ENCODE measurements at places on chromosomes 2 and 18.

GRCh38 chr2:128287780-128288735 is 30.6 kb downstream of the HS6ST1 start:
- no peak for DNase-seq

- no peak for DNase-seq
These were observed 21.6 kb downstream of the CUL3 start for GRCh38 chr2:224563537-224563936.

DNA sequence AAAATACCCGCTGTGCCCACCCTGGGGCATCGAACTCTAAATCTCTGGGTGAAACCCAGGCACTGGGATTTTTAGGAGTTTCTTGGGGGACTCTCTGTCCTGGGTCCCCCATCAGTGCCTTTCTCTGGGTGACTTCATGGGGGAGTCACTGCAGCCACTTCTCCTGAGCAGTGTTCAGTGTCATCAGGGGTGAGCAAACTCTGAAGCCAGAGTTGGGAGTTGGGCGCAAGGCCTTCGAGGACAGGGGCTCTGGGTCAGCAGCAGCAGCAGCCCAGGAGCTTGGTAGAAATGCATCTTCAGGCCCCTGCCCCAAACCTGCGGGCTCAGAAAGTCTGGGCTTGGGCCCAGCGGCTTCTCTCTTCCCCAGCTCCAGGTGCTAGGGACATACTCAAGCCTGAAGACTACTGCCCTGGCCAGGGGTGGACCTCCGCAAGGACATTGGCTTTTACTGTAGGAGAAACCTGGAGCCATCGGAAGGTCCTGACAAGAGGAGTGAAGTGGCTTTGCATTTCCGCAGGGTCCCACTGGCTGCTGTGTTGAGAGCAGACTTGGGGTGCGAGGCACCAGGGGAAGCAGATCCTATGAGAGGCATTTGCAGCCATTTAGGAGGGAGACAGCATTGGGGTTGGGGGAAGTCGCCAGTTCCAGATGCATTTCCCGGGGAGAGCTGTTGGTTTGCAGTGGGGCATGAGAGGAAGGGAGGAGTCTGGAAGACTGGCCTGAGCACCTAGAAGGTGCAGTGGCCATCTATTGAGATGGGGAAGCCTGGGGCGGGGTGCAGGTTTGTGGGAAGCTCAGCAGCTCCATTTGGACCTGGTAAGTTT is 51.5 kb upstream of the FAHD2A start:
- DNase-seq: no peak

DNA sequence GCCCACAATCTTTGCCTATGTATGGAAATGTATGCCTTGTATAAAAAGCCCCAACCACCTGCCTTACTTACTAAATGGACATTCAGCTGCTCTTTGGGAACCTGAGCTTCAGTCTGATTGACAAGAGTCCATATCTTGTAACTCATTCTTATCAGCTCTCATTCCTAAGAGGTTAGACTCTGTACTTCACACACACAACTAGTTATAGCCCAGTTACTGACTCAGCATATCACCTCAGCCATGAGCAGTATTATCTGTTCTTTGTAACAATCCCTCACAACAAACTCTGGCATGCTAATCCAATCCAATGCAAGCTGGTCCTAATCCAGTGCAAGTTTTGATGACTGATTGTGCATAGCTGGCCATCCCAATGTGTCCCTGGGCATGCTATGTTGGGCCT is 250.6 kb downstream of the RIT2 start:
- no peak for DNase-seq

DNA sequence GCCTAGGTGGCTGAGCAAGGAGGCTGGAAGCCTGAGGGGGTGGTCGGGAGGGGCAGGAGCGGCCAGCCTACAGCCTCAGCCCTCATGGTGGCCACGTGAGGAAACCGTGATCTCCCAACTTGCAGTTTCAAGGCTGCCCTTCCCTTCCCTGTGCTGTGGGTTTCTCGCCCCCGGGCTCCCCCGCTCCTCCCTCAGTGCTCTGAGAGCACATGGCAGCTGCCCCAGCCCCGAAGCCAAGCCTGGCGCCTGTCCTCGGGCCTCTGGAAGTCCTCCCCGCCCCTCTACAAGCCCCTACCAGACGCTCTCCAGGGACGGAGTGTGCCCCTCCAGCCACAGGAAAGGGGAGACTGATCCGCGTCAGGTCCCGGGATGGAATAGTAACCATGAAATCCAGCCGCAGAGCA is 586 bp upstream of the ANKRD23 start:
- no peak for DNase-seq

- no peak for DNase-seq
These were observed 108.9 kb downstream of the NEDD4L start for GRCh38 chr18:58152891-58153290.

- no peak for DNase-seq
These were observed 64.2 kb downstream of the PSMG2 start for GRCh38 chr18:12766986-12767433.

DNA sequence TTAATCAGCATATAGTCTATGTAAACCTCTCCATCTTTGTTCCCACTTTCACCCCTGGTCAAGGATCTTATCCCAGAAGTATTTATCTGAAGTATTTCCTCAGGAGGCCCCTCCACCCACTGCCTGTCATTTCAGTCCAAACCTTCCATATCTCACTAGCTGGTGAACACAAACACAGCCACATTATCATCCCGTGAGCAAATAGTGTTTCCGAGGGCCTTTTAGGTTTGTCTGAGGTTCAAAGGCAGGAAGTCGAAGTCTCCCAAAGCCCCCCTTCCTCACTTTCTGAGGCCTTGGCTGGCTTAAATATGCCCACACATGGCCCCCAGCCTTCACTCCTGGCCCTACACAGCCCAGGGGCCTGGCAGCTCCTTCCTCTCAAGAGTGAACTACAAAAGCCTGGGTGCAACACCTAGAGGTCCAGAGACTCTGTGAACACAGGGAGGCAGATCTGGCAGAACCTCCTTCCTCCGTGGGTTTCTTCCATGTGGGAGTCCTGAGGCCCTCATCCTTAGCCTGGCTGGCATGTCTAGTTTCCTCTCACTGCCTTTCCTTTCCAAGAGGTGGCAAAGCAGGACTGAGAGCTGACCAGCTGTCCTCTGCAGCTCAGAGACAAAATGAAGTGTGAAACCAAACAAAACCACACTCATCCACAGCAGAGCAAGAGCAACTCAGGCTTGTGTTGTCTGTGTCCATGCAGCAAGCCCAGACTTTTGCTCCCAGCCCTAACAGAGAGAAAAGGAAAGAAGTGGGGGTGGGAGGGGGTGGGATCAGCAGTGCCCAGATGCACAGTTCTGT is 264.2 kb downstream of the SS18 start:
- no peak for DNase-seq

GRCh38 chr2:236352761-236353593 is 88.8 kb upstream of the ASB18 start:
- no peak for DNase-seq

DNA sequence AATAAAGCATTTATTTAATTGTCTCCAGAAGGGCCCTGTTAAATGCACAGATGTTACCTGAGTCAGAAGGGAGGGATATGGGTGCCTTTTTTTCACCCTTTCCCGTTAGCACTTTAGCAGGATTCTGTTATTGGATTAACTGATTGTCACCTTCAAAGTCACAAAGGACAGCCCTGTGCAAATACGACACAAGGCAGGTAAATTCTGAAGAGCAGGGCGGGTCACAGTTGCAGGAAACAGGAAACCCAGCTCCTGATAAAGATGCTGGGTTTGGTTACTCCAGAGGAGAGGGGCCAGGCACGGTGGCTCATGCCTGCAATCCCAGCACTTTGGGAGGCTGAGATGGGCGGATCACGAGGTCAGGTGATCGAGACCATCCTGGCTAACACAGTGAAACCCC is 11.4 kb upstream of the PKDCC start:
- DNase-seq: no peak

GRCh38 chr2:43537137-43537536 is 58.7 kb downstream of the THADA start:
- DNase-seq: no peak

DNA sequence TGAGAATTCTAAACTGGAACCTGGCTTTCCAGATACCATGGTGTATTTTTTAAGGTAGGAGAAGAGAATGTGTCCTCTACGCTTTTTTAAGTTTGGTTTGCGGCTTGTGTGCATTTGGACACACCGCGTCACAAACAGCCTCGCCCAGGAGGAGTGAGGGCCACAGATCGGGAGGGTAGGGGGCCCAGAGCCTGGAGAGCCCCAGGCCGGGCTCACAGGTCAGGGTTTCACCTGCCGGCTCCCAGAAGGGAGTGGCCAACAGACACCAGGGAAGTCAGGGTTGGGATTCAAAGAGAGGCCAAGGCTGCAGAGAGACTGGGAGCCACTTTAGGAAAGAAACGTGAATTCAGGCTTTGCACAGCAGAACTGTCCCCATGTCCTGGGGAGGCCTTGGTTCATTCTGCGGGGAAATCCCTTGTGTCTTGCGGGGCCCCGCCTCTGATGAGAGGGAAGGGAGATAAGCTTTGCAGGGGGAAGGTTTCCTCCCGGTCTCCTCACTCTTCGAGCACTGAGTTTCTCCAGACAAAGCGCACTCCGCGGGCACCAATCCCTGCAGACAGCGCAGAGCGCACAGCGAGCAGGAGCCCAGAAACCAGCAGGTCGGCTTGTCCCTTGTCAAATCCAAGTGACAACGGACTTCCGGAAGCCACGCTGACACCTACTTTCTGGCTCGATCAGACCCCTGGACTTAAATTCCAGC is 2.0 kb upstream of the TUBB6 start:
- no peak for DNase-seq

GRCh38 chr2:71798266-71799012 is 345.1 kb downstream of the DYSF start:
- DNase-seq: no peak
